ENCODE measurements at places on chromosomes 4 and X.

DNA sequence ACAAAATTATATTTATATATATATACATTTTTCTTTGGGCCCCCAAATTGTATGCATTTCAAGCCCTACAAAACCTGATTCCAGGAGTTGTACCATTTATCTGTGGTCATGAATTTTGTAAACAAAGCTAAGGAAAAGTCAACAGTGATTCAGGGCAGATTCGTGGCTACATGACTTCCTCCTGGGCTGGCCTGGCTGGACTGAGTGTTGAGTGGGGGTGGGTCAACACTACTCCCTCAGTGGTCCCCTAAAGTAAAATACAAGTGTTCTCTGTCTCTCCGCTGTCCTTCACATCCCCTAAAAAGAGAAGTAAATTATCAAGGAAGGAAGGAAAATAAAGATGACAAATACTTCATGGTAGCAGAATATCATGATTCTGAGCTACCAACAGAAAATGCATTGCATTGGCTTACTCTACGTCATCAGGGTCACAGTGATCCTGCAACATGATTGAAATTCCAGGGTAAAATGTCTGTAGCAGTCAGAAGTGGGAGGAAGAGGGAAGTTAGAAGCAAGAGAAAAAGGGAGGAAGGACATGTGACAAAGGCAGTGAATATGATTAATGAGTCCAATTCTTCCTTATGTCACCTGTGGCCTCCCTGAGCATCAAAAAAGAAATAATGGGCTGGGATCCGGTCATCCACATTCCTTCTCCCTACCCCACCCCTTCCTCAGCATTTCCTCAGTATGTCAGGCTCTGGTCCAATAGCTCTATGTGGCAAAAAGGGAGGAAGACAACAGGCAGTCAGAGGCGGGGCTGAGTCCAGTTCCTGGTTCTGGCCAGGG lies 42.4 kb upstream of the MYOZ2 start:
- H3K36me3 ChIP-seq, result no peaks in the 10 kb centered on the region
- no peaks in the 10 kb centered on the region for H3K4me1 ChIP-seq
- no peak overlapping the region for H3K4me3 ChIP-seq
- no peak overlapping the region for H3K27ac ChIP-seq

- no peaks in the 10 kb centered on the region for H3K36me3 ChIP-seq
- H3K4me3 ChIP-seq, result no peak overlapping the region
- no peaks in the 10 kb centered on the region for H3K4me1 ChIP-seq
- DNase-seq, result no peak
These were observed 6.9 kb upstream of the HDAC6 start for GRCh38 chrX:48794911-48795515.

- no peak overlapping the region for H3K27ac ChIP-seq
- H3K4me1 ChIP-seq, result no peaks in the 10 kb centered on the region
- no peak overlapping the region for H3K4me3 ChIP-seq
- no peaks in the 10 kb centered on the region for H3K27me3 ChIP-seq
These were observed 70.3 kb downstream of the SCD5 start for GRCh38 chr4:82728301-82728700.

DNA sequence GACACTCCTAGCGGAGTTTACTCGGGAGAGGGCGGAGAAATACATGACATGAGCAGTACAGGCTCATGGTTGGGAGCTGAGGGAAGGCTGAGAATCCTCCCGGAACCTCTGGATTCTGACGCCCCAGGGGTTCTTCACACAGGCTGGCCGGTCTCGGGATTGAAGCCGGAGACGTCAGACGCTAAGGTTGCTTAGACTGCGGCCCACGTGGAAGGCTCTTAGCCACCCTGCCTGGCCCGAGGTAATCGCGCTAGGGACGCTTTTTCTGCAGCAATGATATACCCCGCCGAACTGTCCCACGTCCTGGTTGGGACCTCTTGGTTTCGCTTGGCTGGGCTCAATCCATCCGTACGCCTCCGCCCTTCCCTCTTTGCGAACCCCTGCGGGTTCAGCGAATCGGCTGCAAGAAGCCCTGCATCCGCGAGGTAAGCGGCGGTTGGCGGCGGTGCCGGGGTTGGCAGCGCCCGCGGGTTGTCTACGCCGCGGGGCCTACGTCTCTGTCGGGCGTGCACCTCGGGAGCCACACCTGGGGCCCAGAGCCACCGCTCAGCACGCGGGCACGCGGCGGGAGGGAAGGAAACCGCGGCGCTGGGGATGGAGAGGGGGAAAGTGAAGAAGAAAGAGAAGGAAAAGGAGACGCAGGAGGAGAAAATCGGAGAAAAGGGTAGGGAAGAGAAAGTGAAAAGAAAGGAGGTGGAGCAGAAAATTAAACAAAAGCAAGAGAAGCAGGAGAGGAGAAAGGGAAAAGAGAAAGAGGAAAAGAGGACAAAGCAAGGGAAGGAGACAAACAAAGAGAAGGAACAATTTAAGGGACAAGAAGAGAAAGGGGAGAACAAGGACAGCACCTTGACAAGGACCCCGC lies at the start of gene ARL9:
Gene ARL9, plus strand, starts transcription at position 523 of the 862 bp plus-strand sequence. Its CDS starts 72 bp downstream, at position 595.
- H3K4me3 ChIP-seq, result peak within 1 kb of the TSS; percentile 88
- H3K27ac ChIP-seq, result no peak within 1 kb of the TSS
- H3K4me1 ChIP-seq, result 0 out of 2 replicates have a peak, but pooled peaks cover 2% of the 10 kb centered on the region
- peak; percentile 87 for DNase-seq
- H3K36me3 ChIP-seq, result peaks cover 18% of the 10 kb centered on the region

DNA sequence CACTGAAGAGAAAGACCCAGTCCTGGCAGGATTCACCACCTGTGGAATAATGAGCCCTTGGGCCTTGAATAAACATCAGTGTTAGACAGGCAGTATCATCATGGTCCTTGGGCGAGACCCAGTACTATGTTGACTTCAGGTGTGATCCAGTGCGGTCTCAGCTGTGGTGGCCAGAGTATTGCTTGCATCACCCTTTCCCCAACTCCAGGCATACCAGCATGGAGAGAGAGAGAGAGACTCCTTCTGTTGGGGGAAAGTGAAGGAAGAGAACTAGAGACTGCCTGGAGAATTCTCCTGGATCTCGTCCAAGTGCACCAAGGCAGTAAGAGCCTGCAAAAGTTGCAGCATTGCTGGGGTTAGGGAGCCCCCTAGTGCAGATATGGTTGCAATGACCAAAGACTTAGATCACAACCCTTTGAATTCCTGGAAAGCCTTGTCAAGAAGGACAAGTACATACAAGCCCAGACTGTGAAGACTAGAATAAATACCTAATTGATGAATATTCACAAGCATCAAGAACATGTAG lies 61.1 kb upstream of the VAMP7 start:
- H3K4me3 ChIP-seq, result no peak overlapping the region
- H3K36me3 ChIP-seq, result 0 out of 2 replicates have a peak, but pooled peaks cover 3% of the 10 kb centered on the region
- H3K27ac ChIP-seq, result no peak overlapping the region
- DNase-seq, result peak; percentile 83

DNA sequence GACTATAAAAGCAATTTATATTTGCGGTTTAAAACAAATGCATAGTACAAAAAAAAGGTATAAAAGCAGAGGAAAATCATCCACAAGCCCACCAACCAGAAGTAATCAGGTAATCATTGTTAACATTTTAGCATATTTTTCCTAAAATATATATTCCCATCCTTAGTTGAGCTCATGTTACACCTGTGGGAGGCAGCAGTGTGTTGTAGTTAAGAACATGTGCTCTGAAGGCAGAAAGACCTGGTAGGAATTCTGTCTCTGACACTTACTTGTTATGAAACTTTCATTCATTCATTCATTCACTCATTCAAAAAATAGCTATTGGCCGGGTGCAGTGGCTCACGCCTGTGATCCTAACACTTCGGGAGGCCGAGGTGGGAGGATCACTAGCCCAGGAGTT lies 15.4 kb upstream of the CDKL5 start:
- no peak overlapping the region for H3K27ac ChIP-seq
- no peak overlapping the region for H3K4me3 ChIP-seq
- H3K27me3 ChIP-seq, result no peaks in the 10 kb centered on the region
- peak; percentile 31 for DNase-seq
- no peaks in the 10 kb centered on the region for H3K4me1 ChIP-seq

GRCh38 chr4:106038012-106038411 lies 142.7 kb downstream of the NPNT start:
- no peak overlapping the region for H3K4me3 ChIP-seq
- no peaks in the 10 kb centered on the region for H3K36me3 ChIP-seq
- no peaks in the 10 kb centered on the region for H3K27me3 ChIP-seq
- no peak for DNase-seq
- no peaks in the 10 kb centered on the region for H3K4me1 ChIP-seq
- H3K27ac ChIP-seq, result no peak overlapping the region

DNA sequence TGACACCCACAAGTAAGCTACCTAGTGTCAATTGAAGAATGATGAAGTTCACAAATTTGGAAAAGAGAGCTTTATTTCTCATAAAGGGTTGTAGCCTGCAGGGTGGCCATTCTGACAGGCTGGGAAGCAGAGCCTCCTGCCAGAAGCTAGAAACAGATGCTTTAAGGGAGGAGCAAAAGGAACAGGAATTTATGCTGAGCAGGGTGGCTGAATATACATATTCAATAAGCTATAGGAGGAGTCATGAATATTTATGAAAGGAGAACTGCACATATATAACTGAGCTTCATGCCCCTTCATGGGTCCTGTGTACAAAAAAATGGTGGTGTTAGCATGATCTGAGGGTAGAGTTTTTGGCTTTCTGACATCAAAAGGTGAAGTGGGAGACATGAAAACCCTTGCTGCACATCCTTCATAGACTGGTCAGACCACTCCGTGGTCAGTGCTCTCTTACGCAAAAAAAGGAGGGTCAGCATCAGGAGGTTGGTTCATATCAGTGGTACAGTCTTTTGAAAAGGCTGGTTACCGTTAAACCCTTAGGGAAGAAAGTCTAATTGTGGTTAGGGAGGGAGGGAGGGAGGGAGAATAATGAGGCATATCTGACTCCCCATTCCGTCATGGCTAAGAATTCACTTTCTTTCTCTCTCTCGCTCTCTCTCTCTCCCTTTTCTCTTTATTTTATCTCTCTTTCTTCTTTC lies 121.4 kb downstream of the LUZP4 start:
- no peak for DNase-seq
- H3K4me1 ChIP-seq, result no peaks in the 10 kb centered on the region
- no peak overlapping the region for H3K27ac ChIP-seq
- H3K36me3 ChIP-seq, result no peaks in the 10 kb centered on the region
- H3K4me3 ChIP-seq, result no peak overlapping the region
- H3K27me3 ChIP-seq, result no peaks in the 10 kb centered on the region

DNA sequence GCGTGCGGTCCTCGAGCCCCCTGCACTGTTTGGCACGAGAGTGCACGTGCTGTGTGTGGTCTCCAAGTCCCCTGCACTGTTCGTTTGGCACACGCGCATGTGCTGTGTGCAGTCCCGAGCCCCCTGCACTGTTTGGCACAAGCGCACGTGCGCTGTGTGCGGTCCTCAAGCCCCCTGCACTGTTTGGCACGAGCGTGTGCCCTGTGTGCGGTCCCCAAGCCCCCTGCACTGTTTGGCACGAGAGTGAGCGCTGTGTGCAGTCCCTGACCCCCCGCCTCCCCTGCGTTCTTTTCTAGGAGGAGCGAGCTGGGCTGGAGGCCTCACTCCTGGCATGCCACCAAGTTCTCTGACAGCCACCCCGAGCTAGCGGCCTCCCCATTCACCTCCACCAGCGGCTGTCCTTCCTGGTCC lies 76.5 kb upstream of the CLDN34 start:
- H3K27ac ChIP-seq, result no peak overlapping the region
- no peaks in the 10 kb centered on the region for H3K27me3 ChIP-seq
- H3K4me3 ChIP-seq, result no peak overlapping the region
- no peaks in the 10 kb centered on the region for H3K4me1 ChIP-seq

DNA sequence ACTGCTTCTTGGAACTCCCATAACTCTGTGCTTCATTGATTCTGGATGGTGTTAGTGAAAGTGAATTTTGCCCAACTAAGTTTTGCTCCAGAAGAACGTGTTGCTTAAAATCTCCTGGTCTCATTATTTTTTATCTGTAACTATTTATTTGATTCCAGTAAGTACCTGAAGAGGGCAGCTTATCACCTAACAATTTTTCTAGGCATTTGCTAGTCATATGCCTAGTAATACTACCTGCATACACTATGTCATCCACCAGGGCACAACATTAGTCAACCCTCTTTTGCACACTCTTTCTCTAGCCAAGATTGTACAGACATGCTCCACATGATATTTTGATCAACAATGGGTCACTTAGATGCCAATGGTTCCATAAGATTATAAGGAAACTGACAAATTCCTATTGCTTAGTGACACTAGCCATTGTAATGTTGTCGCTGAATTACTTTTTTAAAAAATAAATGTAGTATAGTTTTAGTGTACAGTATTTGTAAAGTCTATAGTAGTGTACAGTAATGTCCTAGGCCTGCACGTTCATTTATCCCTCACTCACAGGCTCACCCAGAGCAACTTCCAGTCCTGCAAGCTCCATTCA lies 499.9 kb upstream of the AADAT start:
- H3K4me3 ChIP-seq, result no peak overlapping the region
- no peaks in the 10 kb centered on the region for H3K4me1 ChIP-seq
- peak; percentile 63 for DNase-seq
- no peak overlapping the region for H3K27ac ChIP-seq
- no peaks in the 10 kb centered on the region for H3K27me3 ChIP-seq
- no peaks in the 10 kb centered on the region for H3K36me3 ChIP-seq

Data from GM23338 (cell line).